DND-41 (cell line): ENCODE measurements at places on chromosomes 11 and 22.

DNA sequence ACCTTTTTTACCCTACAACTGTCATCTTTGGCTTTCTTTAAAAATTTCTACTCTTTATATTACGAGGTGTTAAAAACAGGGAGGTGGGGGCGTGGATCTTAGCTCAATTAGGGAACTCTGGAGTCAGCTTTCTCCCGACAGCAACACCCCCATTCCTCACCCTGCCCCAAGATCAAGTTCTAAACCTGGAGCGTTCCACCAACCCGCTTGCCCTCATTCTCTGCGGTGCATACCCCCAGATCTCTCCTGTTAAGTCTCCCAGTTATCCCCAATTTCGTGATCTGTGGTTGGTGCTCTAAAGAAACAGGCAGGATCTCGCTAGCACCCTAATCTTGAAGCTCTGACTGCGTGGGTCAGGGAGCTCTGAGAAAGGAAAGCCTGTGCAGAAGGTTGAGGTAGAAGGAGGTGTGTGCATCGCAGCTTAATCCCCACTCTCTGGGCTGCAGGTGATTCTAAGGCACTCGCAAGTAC, 177.3 kb upstream of the NTM start:
- no peak overlapping the region for H3K27ac ChIP-seq
- no peak overlapping the region for H3K4me3 ChIP-seq
- no peak for DNase-seq
- H3K36me3 ChIP-seq: no peaks in the 10 kb centered on the region

- no peak overlapping the region for H3K27ac ChIP-seq
- H3K4me1 ChIP-seq: no peaks in the 10 kb centered on the region
- H3K36me3 ChIP-seq: no peaks in the 10 kb centered on the region
- DNase-seq: no peak
Measured at GRCh38 chr11:35483131-35483820, 42.1 kb downstream of the PAMR1 start.

DNA sequence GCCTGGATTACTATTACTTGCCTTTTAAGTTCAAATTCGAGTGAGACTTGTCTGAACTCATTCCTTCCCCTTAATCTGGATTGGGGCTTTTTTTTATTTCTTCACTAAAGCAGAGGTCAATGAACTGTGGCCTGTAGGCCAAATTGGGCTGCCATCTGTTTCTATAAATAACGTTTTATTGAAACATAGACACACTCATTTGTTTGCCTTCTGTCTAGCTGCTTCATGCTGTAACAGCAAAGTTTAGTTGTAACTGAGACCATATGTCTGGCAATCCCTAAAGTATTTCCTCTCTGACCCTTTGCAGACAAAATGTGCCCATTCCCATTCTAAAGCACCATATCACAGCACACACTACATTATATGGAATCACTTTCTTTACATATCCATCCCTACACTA, 207.9 kb upstream of the ISX start:
- H3K27ac ChIP-seq: no peak overlapping the region
- H3K4me3 ChIP-seq: no peak overlapping the region
- no peaks in the 10 kb centered on the region for H3K4me1 ChIP-seq
- no peaks in the 10 kb centered on the region for H3K27me3 ChIP-seq

- peaks cover 39% of the 10 kb centered on the region for H3K27me3 ChIP-seq
- no peaks in the 10 kb centered on the region for H3K36me3 ChIP-seq
- H3K4me1 ChIP-seq: peaks cover 13% of the 10 kb centered on the region
- H3K4me3 ChIP-seq: no peak overlapping the region
- H3K27ac ChIP-seq: no peak overlapping the region
Measured at GRCh38 chr22:41975299-41976069, 6.2 kb downstream of the SEPTIN3 start.

- no peak for DNase-seq
- no peaks in the 10 kb centered on the region for H3K4me1 ChIP-seq
- no peak overlapping the region for H3K4me3 ChIP-seq
- H3K27ac ChIP-seq: no peak overlapping the region
- H3K27me3 ChIP-seq: peaks cover 9% of the 10 kb centered on the region
Measured at GRCh38 chr22:25845985-25846745, 104.2 kb downstream of the MYO18B start.

DNA sequence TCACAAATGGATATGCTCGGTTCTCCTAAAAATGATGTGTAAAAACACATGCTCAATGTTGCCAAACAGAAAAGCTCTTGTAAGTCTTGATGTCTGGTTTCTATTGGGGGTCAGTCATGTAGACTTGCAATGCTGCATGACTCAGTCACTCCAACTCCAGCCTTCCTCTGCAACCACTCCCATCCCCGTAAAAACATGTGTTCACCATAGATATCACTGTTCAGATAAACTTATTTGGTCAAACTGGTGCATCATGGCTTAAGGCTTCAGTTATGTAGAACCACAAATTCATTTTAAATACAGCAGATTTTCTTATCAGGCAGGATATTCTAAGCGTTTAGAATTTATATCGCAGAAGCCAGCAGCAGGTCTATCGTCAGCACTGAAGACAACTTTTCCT, 298.4 kb upstream of the LUZP2 start:
- H3K4me1 ChIP-seq: no peaks in the 10 kb centered on the region
- H3K36me3 ChIP-seq: no peaks in the 10 kb centered on the region
- no peaks in the 10 kb centered on the region for H3K27me3 ChIP-seq
- DNase-seq: no peak
- H3K4me3 ChIP-seq: no peak overlapping the region

DNA sequence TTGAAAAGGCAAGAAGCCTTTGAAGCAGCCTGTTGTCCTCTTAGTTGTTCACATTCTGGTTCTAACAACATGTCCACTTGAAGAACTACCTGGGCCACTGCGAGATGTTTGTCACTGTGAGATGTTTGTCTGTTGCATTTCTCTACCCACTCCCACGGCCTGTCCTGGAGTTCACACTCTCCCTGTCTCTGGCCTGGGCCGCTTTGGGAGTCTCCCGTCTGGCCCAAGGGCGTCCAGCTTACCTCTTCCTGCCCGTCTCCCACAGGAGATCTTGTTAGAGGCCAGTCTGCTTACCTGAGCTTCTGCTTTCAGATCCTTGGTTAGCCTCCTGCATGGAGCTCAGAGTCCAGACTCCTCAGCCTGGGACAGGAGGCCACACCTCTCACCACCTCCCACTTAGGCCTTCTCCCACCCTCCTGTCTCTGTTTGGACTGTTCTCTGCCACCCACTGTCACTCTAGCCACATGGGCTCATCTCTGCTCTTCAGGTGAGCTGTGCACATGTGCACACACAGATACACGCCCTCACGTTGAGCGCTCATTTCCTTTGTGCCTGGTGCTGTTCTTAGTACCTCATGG, 66.0 kb downstream of the TBC1D22A start:
- H3K27me3 ChIP-seq: no peaks in the 10 kb centered on the region
- no peaks in the 10 kb centered on the region for H3K4me1 ChIP-seq
- no peak overlapping the region for H3K4me3 ChIP-seq
- no peak for DNase-seq

- no peak overlapping the region for H3K27ac ChIP-seq
- H3K4me3 ChIP-seq: no peak overlapping the region
- no peak for DNase-seq
Measured at GRCh38 chr11:61168800-61169199, 7.6 kb upstream of the VPS37C start.

- no peak overlapping the region for H3K4me3 ChIP-seq
- peaks cover 10% of the 10 kb centered on the region for H3K4me1 ChIP-seq
- H3K36me3 ChIP-seq: peaks cover 48% of the 10 kb centered on the region
- no peak overlapping the region for H3K27ac ChIP-seq
Measured at GRCh38 chr11:64853709-64854108, 9.3 kb upstream of the CDC42BPG start.

DNA sequence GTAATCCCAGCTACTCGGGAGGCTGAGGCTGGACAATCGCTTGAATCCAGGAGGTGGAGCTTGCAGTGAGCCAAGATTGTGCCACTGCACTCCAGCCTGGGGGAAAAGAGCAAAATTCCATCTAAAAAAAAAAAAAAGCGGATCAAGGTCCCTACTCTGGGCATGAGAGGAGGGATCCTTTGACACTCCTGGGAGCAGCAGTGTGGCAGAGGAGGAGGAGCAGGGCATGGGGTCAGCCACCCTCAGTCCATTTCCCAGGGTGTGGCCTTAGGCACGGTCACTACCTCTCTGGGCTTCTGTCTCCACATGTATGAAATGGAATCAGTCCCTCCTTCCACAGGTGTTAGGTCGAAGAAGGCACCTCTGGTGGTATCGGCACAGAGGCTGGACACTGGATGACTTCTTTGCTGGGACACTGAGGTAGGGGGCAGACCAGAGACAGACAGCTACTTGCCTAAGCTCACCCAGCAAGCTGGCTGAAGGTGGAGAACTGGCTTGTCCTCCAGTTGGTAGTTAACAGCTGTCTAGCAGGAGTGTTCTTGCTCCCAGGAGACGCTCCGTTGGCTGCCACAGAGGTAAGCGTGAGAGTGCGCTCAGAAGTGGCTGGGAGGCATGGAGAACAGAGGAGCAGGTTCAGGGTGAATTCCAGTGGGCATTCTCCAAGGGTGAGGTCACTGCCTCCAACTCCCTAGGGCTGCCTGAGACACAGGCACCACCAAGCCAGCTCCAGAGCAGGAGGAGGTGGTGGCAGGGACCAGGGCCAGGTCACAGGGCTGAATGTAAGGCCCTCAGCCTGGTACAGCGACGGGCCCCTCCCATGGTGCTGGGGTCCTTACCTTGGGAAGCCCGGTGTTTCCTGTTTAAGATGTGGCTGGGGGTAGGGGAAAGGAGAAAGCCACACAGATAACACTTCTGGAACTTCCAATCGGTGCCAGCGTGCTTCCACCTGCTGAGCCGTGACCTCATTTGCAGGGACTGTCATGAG, 19.5 kb downstream of the TXN2 start:
- no peak overlapping the region for H3K27ac ChIP-seq
- no peaks in the 10 kb centered on the region for H3K27me3 ChIP-seq
- H3K36me3 ChIP-seq: peaks cover 17% of the 10 kb centered on the region
- no peak for DNase-seq
- H3K4me3 ChIP-seq: no peak overlapping the region
- H3K4me1 ChIP-seq: no peaks in the 10 kb centered on the region; the same call in 1 of the 2 replicates

- no peaks in the 10 kb centered on the region for H3K4me1 ChIP-seq
- H3K36me3 ChIP-seq: no peaks in the 10 kb centered on the region
- DNase-seq: no peak
- H3K4me3 ChIP-seq: no peak overlapping the region
- H3K27me3 ChIP-seq: no peaks in the 10 kb centered on the region
Measured at GRCh38 chr11:83004746-83005556, 66.7 kb downstream of the RAB30 start.

- H3K4me3 ChIP-seq: no peak overlapping the region
- H3K27ac ChIP-seq: no peak overlapping the region
- DNase-seq: no peak
- peaks cover 25% of the 10 kb centered on the region for H3K27me3 ChIP-seq
- H3K36me3 ChIP-seq: no peaks in the 10 kb centered on the region
Measured at GRCh38 chr11:34601085-34601444, 19.8 kb upstream of the EHF start.
